ENCODE measurements at places on chromosomes 12 and 14.

GRCh38 chr12:49089821-49090773, 4.5 kb downstream of the DHH start:
- no peak for DNase-seq

DNA sequence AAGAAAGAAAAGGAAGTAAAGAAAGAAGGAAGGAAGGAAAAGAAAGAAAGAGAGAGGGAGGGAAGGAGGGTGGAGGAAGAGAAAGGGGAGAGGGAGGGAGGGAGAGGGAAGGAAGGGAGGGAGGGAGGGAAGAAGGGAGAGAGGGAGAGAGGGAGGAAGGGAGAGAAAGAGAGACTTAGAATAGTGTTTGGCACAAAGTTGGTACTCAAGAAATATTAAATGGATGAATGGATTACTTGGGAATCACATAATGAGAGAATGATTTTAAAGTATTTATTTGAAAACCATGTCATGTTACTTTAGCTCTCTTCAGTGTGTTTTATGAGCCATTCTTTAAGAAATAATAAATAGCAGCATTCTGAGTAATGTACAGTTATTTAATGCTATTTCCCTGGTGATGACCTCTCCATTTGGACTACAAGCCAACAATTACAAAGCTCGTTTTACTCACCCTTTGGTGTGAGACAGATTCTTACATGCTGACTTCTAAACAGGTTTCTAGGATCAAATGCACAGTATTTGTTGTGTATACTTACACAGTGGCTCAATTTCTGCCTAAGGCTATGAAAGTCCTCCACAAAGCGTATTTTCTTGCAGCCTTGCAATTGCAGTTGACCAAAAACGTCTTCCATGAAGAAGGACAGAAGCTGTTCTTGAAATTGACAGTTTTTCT, 861 bp downstream of the IL26 start:
- DNase-seq: no peak

GRCh38 chr12:46526233-46526632, 153.7 kb upstream of the SLC38A2 start:
- no peak for DNase-seq

GRCh38 chr14:36901861-36902260, 240.2 kb downstream of the PAX9 start:
- DNase-seq: no peak

- DNase-seq: no peak
Observed at GRCh38 chr12:105492591-105493545, 162.4 kb downstream of the C12orf75 start.

- no peak for DNase-seq
Observed at GRCh38 chr12:84397846-84398245, 514.8 kb downstream of the SLC6A15 start.

DNA sequence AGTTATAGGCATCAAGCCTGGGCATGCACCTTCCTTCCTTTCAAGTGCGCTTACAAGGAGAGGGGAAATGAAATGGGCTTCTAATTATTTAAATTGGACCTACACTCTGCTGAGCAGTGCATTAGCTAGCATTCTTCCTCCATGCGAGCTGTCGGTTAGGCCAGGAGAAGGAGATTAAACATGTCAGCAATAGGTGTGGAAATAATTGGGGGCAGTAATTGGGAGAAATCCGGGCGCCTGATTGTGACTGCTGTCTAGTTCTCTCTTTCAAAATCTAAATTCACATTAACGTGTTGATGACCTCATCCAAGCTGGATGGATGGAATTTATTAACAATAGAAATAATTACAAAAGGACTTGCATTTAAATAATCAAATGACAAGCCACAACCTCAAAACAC, 86.2 kb upstream of the SEL1L start:
- DNase-seq: no peak

- no peak for DNase-seq
Observed at GRCh38 chr12:67928621-67929383, 60.4 kb upstream of the IFNG-AS1 start.

Measured in HEK293T (cell line).